Stimulated activated CD4-positive, alpha-beta T cell treated with anti-CD3 and anti-CD28 coated beads, TNF-alpha, amount 100 ng/mL, for 1 hour (primary cell): ENCODE measurements at places on chromosomes 4 and X.

- DNase-seq: peak; percentile 84
Observed at GRCh38 chrX:16786139-16786790, at the start of gene TXLNG. TSS of gene TXLNG (plus strand) at chrX:16786466. CDS start at chrX:16786488, 22 bp downstream.

GRCh38 chr4:148044912-148045352, 313.0 kb downstream of the ARHGAP10 start:
- DNase-seq: no peak

- DNase-seq: peak; percentile 35
Observed at GRCh38 chr4:2441393-2442174, 22.8 kb downstream of the CFAP99 start.

DNA sequence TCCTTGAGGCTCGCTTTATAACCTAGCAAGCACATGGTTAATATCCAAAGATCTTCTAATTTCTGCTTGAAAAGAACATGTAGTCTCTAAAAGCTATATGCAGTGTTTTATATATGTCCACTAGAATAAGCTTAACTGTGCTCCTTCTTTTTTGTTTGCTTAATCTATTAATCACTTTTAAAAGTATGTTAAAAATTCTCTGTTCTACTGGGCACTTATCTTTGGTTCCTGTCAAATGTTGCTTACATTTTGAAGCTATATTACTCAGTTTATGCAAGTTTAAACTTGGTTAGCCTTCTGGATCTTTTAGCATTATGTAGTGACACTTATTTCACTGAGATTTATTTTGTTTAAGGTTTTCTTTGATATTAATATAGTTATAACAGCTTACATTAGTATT, 32.5 kb downstream of the MAOA start:
- no peak for DNase-seq

GRCh38 chr4:187227907-187228704, 504.4 kb upstream of the FAT1 start:
- DNase-seq: no peak

- DNase-seq: no peak
Observed at GRCh38 chr4:16607241-16608066, 291.0 kb downstream of the LDB2 start.

DNA sequence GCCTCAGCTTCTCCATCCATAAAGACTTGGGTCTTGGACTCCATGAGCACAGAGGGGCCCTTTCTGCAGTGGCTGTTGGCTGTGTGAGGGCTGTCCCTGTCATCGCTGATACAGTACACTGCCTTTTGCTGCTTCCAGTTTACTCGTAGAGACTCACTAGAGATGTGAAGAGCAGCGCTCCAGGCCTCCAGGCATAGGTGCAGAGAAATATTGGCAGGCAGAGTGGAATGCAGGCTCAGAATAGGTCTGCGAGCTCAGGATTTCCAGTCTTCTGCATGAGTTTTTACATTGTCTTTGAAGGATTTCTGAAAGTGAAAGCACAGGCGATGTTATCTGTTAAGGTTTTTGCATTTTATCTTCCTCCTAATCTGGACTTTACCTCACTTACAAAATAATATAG, 97.4 kb downstream of the AASDH start:
- DNase-seq: no peak

- no peak for DNase-seq
Observed at GRCh38 chrX:45508454-45508853, 307.8 kb upstream of the DIPK2B start.

GRCh38 chr4:7500404-7500803, 65.7 kb upstream of the PSAPL1 start:
- DNase-seq: no peak

- no peak for DNase-seq
Observed at GRCh38 chr4:175823015-175823742, 11.1 kb upstream of the GPM6A start.

DNA sequence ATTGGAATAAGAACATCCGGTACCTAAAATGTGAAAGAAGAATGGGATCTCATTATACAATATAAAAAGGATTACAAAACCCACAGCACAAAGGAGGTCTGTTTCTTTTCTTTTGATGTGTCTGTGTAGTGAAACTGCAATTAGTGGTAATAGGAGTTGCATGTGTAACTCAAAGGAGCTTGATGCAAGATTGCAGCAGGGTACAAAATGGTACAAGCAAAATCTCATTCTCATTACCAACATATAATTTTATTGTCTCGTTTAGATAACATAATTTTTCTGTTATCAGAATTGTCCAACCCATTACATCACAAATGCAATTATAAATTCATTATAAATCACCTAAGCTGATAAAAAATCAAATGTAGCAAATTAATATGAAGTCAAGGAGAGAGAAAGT, 47.1 kb upstream of the CCSER1 start:
- DNase-seq: no peak

GRCh38 chr4:89369581-89369980, 62.0 kb upstream of the GPRIN3 start:
- DNase-seq: no peak

GRCh38 chr4:118916691-118917289, 28.1 kb downstream of the SYNPO2 start:
- no peak for DNase-seq

DNA sequence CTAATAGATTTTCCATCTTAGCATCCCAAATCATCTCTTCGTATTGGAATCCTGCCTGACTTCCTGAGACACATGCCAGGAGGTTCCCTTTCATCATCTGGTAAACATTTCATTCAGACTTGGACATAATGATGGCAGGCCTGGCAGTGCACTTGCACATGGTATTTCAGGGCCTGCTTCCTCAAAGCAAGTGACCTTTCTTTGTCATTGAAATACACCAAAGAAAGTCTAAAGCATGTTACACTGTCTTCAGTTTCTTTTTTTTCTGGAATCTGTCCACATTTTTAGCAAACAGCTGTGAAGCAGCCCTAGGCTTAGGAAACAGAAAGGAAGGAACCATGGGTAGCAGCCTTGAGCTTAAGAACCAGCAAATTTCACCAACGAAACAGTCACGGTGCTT, 205.9 kb upstream of the VCX start:
- DNase-seq: no peak

DNA sequence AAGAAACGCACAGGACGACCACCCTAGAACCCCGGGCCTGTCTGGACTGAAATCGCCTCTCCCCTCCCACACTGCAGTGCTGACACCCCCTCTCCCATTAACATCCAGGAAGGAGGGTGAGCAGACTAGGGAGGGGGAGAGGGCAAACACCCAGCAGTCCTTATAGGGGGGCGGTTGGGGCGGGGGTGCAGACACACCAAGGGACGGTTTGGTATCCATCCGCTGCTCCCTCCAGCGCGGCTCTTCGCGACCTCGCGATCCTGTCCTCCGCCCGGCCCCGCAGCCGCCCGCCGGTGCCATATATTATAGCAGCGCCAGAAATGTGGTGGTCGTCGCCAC, 411 bp upstream of the GPRASP1 start:
- no peak for DNase-seq

DNA sequence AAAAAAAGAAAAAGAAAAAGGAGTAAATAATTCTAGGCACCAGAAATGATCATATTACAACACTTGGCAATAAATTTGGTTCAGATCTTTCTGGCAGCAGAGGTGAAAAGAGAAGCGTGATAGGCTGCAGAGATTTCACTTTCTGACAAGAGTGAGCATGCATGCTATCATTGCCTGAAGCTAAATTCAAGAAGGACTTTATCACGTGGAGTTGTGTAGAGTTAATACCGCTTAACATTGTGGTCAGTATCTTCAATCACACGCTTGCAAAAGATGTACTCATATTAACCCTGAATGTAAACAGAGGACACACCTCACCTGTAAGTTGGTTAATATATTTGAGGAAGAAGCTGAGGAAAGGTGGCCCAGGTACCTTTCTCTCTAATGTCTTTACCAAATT, 31.4 kb upstream of the RBPJ start:
- DNase-seq: no peak

DNA sequence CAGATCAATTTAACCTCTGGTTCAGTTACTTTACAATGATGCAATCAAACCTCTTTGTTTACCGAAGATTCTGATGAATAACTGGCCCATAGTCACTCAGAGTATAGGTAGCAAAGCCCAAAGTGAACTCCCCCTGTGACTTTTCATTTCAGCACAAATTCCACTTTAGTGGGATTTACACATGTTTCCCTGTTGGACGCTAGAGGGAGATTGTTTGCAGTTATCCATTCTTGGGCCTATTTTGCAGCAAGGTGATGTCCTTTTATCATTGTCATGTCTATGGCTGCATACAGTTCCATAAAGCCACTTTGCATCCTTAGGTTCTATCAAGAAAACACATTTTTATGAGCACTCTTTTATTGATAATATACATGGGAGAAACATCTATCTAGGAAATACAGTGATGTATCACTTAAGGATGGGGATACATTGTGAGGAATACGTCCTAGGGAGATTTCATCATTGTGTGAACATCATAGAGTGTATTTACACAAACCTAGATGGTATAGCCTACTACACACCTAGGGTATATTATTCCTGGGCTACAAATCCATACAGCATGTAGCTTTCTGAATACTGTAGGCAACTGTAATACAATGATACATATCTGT, 14.5 kb upstream of the DKK2 start:
- DNase-seq: no peak

GRCh38 chr4:86091201-86091600, 268.7 kb downstream of the MAPK10 start:
- DNase-seq: no peak

- DNase-seq: no peak
Observed at GRCh38 chr4:2253160-2254084, 8.5 kb downstream of the MXD4 start.

- DNase-seq: no peak
Observed at GRCh38 chrX:3728454-3728853, 15.0 kb upstream of the PRKX start.

DNA sequence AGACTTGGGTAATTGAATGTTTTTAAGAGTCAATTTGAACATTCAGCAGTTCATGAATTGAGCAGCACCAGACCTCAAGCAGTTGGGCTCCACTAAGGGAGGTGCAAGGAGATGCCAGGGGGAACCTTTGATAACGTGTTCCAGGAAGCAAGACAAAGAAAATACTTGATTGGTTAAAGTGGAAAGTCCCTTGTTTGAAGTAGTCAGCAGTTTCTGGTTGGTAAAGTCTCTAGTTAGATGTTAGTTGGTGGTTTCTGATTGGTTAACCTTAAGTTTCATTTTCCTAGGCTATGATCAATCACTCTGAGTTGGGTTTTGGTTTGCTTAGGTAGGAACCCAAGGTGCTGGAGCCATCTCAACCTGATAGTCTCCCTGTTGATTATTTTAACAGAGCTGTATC, 4.0 kb downstream of the HERC6 start:
- DNase-seq: no peak

DNA sequence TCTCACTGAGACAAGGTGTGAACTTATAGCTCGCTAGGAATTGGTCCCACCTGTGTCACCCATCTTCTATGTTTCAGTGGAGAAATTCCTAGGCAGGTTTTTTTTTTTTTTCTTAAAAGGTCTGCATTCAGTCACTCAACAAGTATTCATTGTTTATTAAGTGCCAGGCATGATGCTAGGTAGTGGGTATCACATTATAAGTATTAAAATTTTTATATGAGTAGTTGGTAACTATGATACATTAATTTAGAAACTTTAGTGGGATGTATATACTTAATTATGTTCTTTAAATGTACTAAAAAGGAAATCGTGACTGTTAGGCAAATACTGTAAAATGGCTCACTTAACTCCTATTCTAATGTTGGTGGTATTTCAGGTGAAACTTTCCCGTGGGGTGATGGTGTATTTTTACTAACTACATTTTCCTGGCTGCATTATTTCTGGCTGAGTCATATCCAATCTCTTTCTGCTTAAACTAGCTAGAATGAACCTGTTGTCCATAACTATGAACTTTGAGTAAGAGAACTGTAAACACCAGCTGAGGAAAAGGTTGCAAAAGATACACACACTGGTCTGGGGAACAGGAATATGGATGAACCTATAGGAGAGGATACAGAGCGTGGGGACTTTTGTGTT, 49.3 kb upstream of the MED14 start:
- DNase-seq: no peak

GRCh38 chr4:140070366-140070765, 83.6 kb downstream of the MAML3 start:
- DNase-seq: no peak

DNA sequence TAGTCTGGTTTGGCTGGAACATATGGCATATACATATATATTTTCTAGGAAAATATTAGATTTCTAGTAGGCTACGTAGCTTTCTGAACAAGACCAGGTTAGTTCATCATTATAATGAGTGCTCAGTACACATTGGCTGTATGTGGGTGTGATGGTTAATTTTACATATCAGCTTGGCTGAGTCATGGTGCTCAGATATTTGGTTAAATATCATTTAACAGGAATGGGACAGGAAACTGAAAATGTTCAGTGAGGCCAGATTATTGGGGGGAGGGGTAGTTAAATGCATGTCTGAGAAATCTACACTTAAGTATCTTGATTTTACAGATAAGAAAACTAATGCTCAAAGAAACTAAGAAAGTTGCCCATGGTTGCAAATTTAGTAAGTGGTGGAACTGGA, 160.1 kb downstream of the RBMX2 start:
- DNase-seq: no peak

DNA sequence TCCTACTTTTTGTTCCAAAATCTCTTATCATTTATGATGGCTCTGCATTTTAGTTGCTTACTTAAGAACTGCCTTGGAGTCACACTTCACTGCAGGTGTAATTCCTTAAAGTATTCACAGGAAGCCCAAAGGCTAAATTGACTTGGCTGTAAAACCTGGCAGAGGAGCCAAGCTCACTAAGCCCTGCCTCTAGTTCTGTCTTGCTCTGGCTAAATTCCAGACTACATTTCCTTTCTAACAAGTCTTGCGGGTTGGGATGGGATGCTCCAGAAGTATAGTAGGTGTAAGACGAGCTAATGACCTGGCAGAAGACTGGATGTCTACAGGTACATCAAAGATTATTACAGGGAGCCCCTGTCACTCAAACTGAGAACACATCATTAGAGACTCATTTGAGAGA, 924.0 kb upstream of the INTU start:
- no peak for DNase-seq

DNA sequence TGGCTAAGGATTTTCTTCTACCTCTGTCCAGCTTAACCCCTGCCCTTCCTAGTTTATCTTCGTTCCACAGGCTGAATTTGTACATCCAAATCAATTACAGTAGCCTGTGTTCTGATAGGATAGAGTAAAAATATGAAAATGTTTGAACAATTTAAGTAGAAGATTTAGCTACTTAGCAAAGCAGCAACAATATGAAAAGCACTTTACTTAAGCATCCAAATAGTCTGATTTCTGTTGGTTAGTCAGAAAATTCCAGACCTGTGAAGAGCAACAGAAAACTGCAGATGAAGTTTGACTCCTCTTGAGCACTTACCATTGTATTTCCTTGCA, 2.0 kb downstream of the ARSJ start:
- no peak for DNase-seq

- DNase-seq: no peak
Observed at GRCh38 chr4:156193106-156193505, 239.4 kb upstream of the CTSO start.

GRCh38 chrX:9703406-9703805, 62.2 kb downstream of the GPR143 start:
- no peak for DNase-seq

DNA sequence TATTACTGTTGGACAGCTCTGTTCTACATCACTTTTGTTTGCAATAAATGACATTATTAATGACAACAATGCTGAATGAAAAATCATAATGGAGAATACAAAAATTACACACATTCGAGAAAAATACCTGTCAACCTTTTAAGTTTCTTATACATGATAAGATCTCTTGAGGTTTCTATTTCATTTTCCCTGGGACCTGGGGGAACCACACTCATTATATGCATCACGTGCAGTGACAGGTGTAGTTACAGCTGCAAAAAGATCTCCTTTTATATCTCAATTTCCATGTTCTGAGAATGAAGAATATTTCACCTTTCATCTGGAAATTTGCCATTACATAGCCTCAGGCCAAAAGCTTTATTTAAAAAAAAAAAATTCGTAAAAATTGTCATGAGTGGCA, 1347.0 kb upstream of the AGA start:
- no peak for DNase-seq
